ENCODE measurements at places on chromosomes 12 and 14.

- DNase-seq, result no peak
Measured at GRCh38 chr12:121792607-121793439, 665 bp downstream of the RHOF start.

- DNase-seq, result peak; percentile 16
Measured at GRCh38 chr14:80850197-80850814, 91.2 kb downstream of the CEP128 start.

- DNase-seq, result no peak
Measured at GRCh38 chr12:103745962-103746361, 95.1 kb downstream of the NT5DC3 start.

DNA sequence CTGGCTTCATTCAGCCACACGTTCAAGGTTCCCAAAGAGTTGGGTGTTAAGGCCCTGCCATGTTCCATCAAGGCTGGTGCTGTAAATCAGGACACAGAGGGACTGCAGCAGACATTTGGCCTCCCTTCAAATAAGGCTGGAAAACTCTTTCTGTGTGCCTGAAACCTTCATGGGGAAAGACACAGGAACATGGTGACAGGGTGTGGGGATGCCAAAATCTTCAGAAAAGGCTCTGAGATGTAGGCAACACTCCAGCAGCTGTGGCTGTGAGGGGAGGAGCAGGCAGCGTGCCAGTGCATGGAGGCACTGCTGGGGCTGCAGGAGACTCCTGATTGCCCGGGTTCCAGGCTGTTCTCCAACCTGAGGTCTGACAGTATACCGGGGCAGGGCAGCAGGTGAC, 15.0 kb downstream of the POMT2 start:
- no peak for DNase-seq

DNA sequence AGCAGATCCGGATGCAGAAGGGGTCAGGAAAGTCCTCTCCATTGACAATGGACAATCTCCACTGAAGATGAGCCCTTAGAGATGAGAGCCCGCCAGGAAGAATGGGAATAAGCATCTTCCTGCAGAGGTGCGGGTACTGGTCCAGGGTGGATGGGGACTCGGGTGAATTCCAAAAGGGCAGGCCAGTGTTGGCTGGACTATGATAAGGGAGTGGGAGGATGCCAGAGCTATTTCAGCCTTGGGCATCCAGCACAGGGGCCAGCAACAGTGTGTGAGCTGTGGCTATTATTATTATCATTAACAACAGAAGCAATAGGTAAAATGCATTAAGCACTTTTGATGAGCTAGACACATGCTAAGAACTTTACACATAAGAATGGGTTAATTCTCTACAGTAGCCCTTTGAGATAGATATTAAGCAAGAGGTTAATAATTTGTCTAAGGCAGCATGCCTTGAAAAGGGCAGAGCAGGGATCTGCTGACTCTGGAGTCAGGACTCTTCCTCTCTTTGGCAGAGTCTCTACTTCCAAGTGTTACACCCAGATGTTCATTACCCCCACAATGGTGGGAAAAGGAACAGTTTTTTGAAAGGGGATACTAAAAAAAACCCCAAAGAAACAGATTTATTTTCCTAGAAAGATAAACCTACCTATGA, 55.2 kb downstream of the PRICKLE1 start:
- no peak for DNase-seq

DNA sequence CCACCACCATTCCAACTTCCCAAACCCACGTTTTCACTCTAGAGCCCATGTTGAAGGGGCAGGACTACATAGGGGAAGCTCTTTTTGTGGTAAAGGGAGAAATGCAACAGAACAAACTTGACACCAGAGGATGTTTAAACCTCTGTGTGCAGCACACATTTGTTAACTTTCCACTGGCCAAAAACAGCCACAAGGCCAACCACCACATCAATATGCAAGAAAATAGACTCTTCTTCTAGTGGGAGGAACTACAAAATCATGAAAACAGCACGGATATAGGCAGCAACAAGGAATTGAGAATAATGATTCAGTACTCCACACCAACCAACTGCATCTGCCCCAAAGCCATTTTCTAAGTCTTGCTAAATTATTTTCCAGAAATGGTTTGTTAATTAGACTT, 66.3 kb upstream of the CEP83 start:
- no peak for DNase-seq

- peak; percentile 57 for DNase-seq
Measured at GRCh38 chr14:78143489-78144145, 26.6 kb upstream of the NRXN3 start.

- DNase-seq, result no peak
Measured at GRCh38 chr14:80981156-80981555, 25.7 kb downstream of the TSHR start.

DNA sequence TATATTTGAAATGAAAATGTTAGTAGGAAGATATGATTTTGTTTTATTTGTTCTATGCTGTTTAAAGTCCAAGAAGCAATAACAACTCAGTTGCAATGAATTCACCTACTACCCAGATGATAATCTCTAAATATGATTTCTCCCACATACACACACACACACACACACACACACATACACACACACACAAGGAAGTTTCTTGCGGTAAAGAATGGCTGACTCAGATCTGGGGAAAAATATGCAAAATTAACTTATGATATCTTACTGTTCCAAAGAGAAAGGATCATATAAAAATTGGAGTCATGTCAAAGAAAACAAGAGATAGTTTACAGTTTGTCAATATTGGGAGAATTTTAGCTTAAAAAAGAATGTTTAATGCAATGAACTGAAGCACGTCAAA, 456.7 kb downstream of the SLC16A7 start:
- DNase-seq, result no peak

DNA sequence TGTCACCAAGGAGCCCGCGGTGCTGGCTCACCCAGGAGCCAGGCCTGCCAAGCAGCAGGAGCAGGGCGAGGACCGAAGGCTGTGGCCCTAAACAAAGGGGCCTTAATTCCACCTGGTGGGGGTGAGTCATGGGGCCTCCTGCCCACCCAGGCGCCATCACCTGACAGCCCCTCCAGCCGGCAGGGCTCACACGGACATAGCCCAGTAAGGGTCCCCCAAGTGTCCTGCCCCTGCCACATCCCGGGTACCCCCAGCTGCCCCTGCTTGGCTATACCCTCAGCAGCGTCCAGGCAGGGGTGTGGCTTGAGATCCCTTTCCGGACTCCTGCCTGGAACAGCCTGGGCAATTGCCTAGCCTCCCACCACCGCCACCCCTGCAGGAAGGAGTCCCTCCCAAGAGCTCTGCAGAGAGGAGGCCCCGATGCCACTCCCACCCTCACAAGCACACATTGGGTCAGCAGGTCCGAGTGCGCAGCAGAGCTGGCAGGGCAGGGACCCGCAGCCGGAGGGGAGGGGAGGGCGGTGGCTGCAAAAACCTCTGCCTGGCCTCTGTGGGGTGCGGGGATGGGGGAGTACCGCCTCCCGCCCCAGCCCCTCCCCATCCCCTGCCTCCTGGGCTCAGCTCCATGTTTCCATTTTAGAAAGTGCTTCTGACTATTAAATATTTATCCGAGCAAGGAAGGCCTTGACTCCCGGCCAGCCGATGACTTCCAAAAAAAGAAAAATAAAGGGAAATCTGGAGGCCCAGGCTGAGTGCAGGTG, 4.6 kb downstream of the AHNAK2 start:
- no peak for DNase-seq

DNA sequence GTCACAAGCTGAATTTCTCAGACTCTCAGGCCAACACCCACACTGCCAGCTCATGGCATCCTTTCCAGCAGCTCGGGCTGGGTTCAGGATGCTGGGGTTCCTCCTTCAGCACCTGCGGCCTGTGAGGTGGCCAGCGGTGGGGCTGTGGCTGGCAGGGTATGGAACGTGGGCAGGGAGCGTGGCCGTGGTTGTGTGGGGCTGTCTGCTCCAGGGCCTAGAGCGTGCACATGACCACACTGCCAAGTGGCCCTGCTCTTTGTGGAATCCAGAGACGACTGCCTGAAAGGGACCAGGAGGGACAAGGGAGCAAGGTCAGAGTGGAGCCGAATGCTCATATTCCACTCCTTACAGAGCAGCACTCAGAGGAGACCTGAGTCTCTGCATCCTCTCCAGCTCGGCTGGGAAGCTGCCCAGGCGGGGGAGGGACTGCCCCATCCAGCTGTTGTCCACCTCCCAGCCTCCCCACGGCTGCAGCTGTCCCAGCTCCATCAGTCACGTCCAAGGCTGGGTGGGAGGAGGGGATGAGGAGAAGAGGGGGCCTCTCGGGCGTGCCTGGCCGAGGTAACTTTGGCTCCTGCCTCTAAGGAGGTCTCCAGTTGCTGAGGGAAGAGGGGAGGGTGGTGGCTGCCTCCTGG, 71.3 kb downstream of the TSPAN9 start:
- DNase-seq, result no peak

DNA sequence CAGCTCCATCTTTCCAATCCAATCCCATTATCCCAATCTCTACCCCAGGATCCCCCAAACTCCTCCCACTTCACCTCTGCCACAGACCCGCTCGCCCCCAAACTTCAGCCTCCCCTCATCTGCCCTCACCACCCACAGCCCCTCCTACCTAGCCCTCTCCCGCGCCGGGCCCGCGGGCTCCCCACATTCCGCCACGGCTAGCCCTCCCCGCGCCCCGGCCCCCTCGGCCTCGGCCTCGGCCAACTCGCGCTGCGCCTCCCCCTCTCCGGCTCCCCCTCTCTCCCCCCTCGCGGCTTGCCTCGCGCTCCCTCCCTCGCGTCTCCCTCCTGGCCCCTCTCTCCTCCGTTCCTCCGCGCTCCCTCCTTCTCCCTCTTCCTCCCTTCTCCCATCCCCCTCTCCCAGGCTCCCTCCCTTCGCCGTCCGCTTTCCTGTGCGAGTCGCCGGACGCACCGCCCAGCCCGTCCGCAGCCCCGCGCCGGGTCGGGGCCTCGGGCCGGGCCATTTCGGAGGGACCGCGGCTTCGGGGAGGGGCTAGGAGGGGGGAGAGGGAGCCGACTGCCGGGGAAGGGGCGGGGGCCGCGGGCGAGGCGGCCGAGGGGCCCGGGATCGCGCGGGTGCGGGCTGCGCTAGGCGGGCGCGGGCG, at the start of gene ATN1:
TSS of gene ATN1 (plus strand) at position 581 of the 643 bp plus-strand sequence. CDS start 6,043 bp downstream, outside the sequence.
- DNase-seq, result peak; percentile 74

DNA sequence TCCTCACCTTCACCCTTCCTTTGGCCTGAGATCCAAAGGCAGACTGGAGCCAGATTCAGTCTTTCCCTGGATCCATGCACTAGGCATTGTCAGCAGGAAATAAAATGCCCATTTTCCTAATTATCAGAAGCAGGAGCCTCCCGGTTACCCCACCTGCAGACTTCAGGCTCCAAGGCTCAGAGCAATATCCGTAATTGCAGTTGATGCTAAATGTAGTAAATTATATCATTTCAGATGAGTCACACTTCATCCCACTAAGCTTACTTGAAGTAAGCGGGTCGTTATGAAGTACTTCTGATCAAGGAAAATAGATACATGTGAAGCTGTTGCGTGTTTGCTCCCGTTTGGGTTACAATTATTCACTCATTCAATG, 110.7 kb upstream of the SFSWAP start:
- no peak for DNase-seq

- DNase-seq, result peak; percentile 72
Measured at GRCh38 chr12:70243510-70244371, 508 bp downstream of the CNOT2 start.

DNA sequence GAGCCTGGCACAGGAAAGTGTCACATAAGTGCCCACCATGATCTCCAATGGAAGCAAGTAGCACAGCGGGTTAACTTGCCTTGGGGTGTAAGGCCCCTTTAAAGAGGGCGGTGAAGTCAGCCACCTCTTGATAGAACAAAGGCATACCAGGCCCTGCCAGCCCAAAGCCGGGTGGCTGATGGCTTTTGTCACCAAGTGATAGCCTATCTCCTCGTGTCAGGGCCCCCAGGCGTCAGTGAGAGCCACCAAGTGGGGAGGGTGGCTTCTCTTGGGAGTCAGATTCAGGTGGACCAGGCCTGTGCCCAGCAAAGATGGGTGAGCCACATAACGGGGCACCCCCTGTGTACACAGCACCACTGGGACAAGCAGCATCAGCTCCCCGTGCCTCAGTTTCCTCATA, 8.3 kb upstream of the MYL2 start:
- DNase-seq, result no peak

GRCh38 chr14:57293866-57294837, 25.4 kb downstream of the AP5M1 start:
- DNase-seq, result no peak

- DNase-seq, result no peak
Measured at GRCh38 chr12:51913071-51914033, 6.0 kb downstream of the ACVRL1 start.

- no peak for DNase-seq
Measured at GRCh38 chr14:29102266-29102665, 335.7 kb downstream of the FOXG1 start.

- no peak for DNase-seq
Measured at GRCh38 chr14:35406090-35406489, 1.5 kb upstream of the NFKBIA start.

GRCh38 chr12:109549613-109550270, 23.6 kb downstream of the MMAB start:
- no peak for DNase-seq

- no peak for DNase-seq
Measured at GRCh38 chr12:114123108-114123507, 157.0 kb upstream of the RBM19 start.

GRCh38 chr12:110286623-110287022, 5.6 kb downstream of the ATP2A2 start:
- no peak for DNase-seq

DNA sequence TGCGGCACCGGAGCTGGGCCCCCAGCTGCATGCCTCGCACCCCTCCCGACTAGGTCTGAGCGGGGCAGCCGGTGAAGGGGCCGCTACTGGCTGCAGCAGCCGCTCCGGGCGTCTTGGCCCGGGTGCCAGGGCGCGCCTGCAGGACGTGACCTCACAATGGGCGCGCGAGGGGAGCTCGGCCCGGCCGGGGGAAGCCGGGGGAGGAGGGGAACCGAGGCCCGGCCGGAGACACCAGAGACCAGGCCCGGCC, 353 bp downstream of the BAG5 start:
- DNase-seq, result no peak

DNA sequence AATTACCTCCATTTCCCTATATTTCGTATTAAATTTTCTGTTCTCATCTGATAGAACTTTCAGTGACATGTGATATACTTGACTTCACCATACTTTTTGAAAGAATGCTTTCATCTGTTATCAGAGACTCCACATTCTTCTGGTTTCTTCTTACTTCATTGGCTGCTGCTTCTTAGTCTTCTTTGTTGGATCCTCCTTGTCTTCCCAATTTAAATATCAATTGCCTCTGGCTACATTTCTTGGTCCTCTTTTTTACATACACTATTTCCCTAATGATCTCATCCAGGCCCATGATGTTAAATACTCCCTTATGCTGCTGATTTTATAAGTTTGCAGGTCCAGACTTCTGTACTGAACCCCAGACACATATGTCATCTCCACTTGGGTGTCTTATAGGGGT, 22.0 kb downstream of the OR5AU1 start:
- DNase-seq, result no peak

GRCh38 chr12:27780612-27781408, 774 bp upstream of the MANSC4 start:
- peak; percentile 57 for DNase-seq
